Endothelial cell of umbilical vein (primary cell): ENCODE measurements at places on chromosomes 2 and 18. TPM values are rescaled to one million over a fixed set of nuclear protein-coding genes. Genes with fewer than 3 reads are reported as not detected.

DNA sequence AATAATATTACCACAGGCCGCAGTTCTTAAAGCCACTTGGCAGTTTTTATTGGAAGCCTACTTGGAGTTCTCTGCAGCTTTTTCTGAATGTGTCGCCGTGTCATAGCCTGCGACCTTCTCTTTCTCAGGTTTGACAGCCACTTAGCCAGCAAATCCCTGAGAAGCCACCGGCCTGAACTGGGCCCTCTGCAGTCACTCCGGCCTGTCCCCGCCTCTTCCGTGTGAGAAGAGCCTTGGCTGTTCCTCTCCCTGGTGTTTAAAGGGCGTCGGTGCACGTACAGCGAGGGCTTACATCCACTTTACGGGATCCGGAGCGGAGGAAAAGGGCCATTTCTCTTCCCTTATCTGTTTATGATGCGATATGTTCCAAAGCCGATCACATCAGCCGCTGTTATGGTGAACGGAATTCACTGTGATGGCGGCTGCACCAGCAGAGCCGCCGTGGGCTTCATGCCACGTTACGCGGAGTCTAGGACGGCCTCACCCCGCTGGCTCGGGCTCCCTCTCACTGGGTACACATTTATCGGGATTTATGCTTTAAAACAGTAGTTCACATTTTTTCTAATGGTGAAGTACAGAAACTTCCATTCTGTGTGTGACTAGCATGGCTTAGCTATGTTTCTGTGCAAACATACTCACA is 66.8 kb downstream of the GBX2 start:
- H3K4me3 ChIP-seq, result no peak overlapping the region
- no peak for DNase-seq
- H3K27me3 ChIP-seq, result no peaks in the 10 kb centered on the region
- no peak overlapping the region for H3K27ac ChIP-seq

DNA sequence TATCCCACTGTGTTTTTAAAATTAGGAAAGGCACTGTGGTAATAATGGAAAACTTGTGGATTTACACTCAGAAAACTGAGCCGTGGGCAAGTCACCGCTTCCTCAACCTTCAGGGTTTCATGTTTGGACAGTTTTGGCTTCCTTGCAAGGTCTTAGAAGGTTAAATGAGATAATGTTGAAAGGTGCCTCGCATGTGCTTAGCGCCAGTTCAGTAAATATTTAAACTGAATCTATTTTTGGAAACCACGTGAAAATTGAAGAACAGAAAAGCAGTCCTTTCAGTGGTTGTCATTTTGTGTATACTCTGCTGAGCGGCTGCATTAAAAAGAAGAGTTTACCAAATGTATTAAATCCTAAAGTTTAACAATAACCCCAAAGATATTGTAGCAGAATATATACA is 15.2 kb upstream of the AGAP1 start:
- no peak overlapping the region for H3K27ac ChIP-seq
- no peak for DNase-seq

- H3K4me3 ChIP-seq, result no peak overlapping the region
- H3K27ac ChIP-seq, result no peak overlapping the region
Measured at GRCh38 chr2:81194581-81194980, 890.0 kb upstream of the LRRTM1 start.

GRCh38 chr2:26312471-26312870 is 33.5 kb upstream of the SELENOI start:
- H3K27me3 ChIP-seq, result peaks cover 4% of the 10 kb centered on the region
- DNase-seq, result no peak
- no peak overlapping the region for H3K4me3 ChIP-seq
- H3K36me3 ChIP-seq, result no peaks in the 10 kb centered on the region
- H3K27ac ChIP-seq, result no peak overlapping the region
- H3K4me1 ChIP-seq, result no peaks in the 10 kb centered on the region

- H3K27me3 ChIP-seq, result no peaks in the 10 kb centered on the region
- H3K4me1 ChIP-seq, result no peaks in the 10 kb centered on the region
- no peak for DNase-seq
- H3K27ac ChIP-seq, result no peak overlapping the region
- no peaks in the 10 kb centered on the region for H3K36me3 ChIP-seq
Measured at GRCh38 chr2:221137385-221137784, 434.7 kb downstream of the EPHA4 start.

DNA sequence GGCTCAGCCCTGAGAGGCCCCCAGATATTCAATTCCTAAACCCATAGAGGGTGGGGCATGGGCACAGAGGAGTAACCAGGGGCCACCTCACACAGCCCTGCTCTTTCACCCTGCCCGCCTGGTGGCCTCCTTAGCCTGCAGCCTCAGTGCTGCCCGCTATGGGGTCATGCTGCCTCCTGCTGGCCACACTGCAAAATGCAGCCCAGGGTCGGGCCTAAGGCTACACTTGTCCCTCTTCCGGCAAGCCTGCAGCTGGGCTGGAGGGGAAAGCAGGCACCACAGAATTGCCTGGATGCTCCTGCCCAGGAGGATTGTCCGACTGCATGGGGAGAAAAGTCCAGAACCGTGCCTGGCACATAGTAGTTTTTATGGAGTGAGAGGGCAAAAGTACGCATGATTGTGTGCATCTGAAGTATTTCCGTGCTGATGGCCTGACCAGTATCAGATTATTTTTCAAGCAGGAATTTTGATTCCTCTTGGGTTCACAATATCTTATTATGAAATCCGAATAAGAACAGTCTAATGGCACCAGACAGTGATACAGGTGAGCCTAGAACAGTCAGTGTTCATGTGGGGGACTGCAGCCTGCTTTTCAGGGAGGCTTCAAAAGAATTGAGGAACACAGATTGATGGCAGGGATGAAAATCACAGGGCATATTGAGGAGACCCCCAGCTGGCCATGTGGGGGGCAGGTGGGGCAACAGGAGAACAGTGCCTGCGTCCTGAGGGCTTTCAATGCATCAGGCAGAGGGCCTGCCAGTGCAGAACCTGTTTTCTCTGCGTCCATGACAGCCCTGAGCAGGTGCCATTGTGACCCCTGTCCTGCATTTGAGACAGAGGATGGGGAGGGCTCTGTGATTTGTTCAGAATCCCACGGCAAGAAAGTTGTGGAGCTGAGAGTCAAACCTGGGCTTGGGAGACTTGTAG is 51.2 kb upstream of the ALPP start:
- no peaks in the 10 kb centered on the region for H3K27me3 ChIP-seq
- no peak overlapping the region for H3K4me3 ChIP-seq
- H3K36me3 ChIP-seq, result no peaks in the 10 kb centered on the region
- H3K4me1 ChIP-seq, result no peaks in the 10 kb centered on the region
- H3K27ac ChIP-seq, result no peak overlapping the region
- peak; percentile 73 for DNase-seq

- no peaks in the 10 kb centered on the region for H3K4me1 ChIP-seq
- no peak overlapping the region for H3K4me3 ChIP-seq
- no peak overlapping the region for H3K27ac ChIP-seq
- no peak for DNase-seq
Measured at GRCh38 chr2:239745386-239746227, 279.5 kb downstream of the NDUFA10 start.

DNA sequence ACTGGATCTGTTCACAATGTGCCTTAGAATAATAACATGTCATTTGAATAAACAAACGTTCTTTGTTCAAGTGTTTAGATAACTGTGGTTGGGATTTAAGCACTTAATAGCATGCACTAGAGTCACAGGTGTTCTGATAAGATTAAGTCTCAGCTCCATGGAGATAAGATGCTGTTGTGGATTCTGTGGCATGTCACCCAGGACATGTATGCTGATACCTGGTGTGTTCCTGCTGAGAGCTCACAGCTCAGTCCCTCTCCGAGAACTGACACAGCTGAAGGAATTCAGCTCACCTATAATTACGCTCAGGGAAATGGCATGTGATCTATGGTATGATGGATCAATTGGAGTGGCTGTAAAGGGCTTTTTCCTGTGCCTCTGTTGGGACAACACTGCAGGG is 75.4 kb upstream of the ST6GAL2 start:
- no peak for DNase-seq
- H3K36me3 ChIP-seq, result no peaks in the 10 kb centered on the region
- no peaks in the 10 kb centered on the region for H3K4me1 ChIP-seq
- no peak overlapping the region for H3K4me3 ChIP-seq
- H3K27me3 ChIP-seq, result no peaks in the 10 kb centered on the region

DNA sequence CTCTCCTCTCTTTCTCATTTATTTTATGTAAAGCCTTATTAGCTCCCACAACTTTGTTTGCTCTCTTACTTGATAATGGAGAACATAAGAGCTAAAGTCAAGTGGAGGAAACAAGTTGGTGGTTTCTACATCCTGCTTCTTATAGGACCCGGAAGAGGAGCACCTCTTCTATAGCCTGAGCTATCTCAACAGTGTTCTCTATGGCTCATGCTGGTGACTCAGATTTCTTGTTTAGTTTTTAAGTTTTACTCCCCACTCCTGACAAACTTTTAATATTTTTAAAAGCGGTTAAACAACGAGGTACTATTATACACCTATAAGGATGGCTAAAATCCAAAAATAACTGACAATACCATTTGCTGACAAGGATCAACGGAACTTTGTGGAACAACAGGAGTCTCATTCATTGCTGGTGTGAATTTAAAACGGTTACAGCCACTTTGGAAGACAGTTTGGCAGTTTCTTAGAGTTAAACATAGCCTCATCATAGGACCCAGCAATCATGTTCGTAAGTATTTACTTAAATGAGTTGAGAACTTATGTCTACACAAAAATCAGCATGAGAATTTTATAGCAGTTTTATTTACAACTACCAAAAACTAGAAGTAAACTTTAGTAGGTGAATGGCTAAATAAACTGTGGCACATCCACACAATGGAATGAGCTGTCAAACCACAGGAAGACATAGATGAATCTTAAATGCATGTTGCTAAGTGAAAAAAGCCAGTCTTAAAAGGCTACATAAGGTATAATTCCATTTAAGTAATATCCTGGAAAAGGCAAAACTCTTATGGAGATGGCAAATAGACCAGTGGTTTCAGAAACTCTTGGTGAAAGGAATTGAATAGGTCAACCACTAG is 12.7 kb upstream of the CDC42EP3 start:
- H3K36me3 ChIP-seq, result no peaks in the 10 kb centered on the region
- no peak overlapping the region for H3K4me3 ChIP-seq
- peaks cover under 1% of the 10 kb centered on the region for H3K4me1 ChIP-seq
- H3K27ac ChIP-seq, result no peak overlapping the region
- DNase-seq, result no peak

DNA sequence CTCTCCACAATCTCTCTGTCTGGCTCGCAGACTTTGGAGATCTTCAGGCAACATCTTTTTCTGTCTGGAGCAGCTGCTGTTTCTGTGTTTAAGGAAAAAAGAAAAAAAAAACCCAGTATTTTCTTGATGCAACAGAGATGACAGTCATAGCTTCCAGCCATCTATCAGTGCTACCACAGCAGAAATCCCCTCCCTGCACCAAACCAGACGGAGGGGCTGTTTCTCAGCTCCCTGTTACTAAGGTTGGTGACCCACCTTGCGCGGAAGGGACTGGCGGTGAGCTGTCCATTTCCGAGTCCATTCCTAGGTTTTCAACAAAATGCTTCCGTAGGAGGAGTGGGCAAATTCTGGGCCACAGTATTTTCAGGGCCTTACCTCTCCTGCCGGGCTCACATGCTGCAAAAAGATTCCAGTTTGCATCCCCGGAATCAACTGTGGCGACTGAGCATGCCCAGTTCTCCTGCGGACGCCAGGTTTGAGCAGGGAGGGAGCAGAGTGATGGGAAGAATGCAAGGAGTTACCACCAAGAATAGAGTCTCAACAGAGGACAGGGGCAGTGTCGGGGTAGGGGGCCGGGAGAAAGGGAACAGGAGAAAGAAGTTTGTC is 1.2 kb downstream of the SLC4A10 start:
- DNase-seq, result no peak
- H3K36me3 ChIP-seq, result no peaks in the 10 kb centered on the region
- H3K27me3 ChIP-seq, result peaks cover 27% of the 10 kb centered on the region
- no peak overlapping the region for H3K4me3 ChIP-seq

GRCh38 chr2:122758967-122759366 is 1003.5 kb downstream of the TSN start:
- H3K27me3 ChIP-seq, result no peaks in the 10 kb centered on the region
- no peak overlapping the region for H3K4me3 ChIP-seq
- no peaks in the 10 kb centered on the region for H3K36me3 ChIP-seq
- no peaks in the 10 kb centered on the region for H3K4me1 ChIP-seq

GRCh38 chr2:144467502-144468137 is 52.3 kb downstream of the ZEB2 start:
- DNase-seq, result no peak
- H3K36me3 ChIP-seq, result no peaks in the 10 kb centered on the region
- H3K4me3 ChIP-seq, result no peak overlapping the region
- no peak overlapping the region for H3K27ac ChIP-seq
- H3K27me3 ChIP-seq, result no peaks in the 10 kb centered on the region

- DNase-seq, result no peak
- H3K36me3 ChIP-seq, result no peaks in the 10 kb centered on the region
- H3K27me3 ChIP-seq, result no peaks in the 10 kb centered on the region
- H3K4me1 ChIP-seq, result no peaks in the 10 kb centered on the region
- H3K27ac ChIP-seq, result no peak overlapping the region
Measured at GRCh38 chr2:81196383-81196851, 891.9 kb upstream of the LRRTM1 start.

DNA sequence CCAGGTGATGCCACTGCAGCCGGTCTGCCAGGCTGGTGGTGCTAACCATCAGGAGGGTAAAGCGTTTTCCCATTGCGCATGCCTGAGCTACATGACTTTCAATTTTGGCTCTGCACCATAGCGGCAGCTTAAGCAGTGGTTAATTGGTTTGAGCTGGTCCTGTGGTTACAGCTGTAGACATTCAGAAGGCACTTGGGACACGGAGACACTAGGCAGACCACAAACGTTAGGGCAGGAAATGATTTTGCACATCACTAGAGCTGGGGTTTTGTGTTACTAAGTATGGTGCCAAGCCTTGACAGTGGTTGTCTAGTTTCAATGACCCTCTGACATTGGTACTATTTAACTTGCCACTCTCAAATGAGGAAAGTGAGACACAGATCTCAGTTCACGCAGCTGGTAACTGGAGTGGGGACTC is 28.9 kb upstream of the CNOT11 start:
- no peak overlapping the region for H3K4me3 ChIP-seq
- no peaks in the 10 kb centered on the region for H3K4me1 ChIP-seq
- DNase-seq, result no peak

DNA sequence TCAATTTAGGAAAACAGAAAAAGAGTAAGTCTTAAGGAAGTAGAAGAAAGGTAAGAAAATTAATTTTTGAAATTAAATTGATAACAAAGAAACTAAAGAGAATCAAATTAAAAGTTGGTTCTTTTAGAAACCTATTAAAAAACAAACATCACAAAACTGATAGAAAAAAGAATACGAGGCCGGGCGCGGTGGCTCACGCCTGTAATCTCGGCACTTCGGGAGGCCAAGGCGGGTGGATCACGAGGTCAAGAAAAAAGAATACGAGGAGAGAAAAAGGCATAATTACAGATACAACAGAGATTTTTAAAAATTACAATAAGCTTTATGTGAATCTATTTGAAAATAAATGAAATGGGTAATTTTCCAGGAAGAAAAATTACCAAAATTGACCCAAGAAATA is 11.8 kb downstream of the PREPL start:
- no peak overlapping the region for H3K27ac ChIP-seq
- no peak for DNase-seq
- no peak overlapping the region for H3K4me3 ChIP-seq
- no peaks in the 10 kb centered on the region for H3K36me3 ChIP-seq
- H3K27me3 ChIP-seq, result no peaks in the 10 kb centered on the region

GRCh38 chr2:19543663-19544383 is 185.4 kb upstream of the OSR1 start:
- H3K4me3 ChIP-seq, result no peak overlapping the region
- no peaks in the 10 kb centered on the region for H3K36me3 ChIP-seq

Gene SCN1A
- total RNA-seq, result not detected in 2 replicates

Gene ERMN
- not detected in 2 replicates for total RNA-seq

Gene COL3A1
- total RNA-seq, result 1.3 and 8.7 TPM in 2 replicates

Gene ATG16L1
- 29.8 and 30.2 TPM in 2 replicates for total RNA-seq

Gene DRC1
- 0.21 and 0.44 TPM in 2 replicates for total RNA-seq

Gene PRADC1
- total RNA-seq, result 19.6 and 21.8 TPM in 2 replicates

Gene ANKAR
- total RNA-seq, result 4.3 and 4.5 TPM in 2 replicates

Gene POTEC
- not detected in 2 replicates for total RNA-seq

Gene ASB18
- not detected in 2 replicates for total RNA-seq
